ENCODE measurements at places on chromosomes 1 and 21. TPM values are rescaled to one million over a fixed set of nuclear protein-coding genes. Genes with fewer than 3 reads are reported as not detected.

GRCh38 chr1:160217481-160218051, 12.4 kb downstream of the PEA15 start:
- no peak for DNase-seq

DNA sequence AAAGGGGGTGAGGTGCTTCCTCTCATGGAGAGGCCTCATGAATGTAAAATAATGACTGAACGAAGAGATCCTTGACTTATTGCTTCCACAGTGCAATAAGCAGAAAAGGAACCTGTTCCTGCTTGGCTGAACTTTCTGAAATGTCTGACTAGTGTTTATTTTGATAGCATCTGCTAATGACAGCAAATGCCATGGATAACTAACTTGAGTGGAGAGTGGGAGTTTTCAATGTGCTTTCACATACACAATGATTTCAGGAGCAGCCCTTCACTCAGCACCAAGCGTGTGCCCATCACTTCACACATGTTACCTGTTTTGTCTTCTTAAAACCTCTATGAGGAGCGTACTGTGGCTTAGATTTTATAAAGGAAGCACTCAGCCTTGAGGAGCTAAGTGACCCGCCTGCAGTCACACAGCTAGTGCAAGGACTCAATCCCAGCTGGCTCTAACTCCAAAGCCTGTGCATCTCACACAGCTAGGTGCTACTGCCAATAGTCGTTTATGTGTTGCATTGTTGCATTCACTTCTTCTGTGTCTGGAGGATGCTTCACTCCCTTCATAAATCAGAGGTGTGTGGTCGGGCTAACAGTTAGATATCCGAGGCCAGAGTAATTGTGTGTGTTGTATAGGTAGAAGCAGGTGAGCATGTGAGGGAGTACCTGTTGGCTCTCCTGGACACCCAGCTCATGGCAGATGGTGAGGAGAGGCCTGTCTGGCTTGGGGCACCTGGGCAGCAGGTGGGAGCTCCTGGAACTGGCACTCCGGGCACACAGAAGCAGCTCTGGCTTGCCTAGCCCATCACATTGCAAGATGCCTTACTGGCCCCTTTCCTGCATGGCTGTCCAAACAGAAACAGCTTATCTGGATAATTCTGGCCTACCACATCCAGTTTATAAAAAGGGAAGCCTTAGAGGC, 12.8 kb downstream of the CASQ2 start:
- no peak for DNase-seq

GRCh38 chr1:162391790-162392563, 10.4 kb downstream of the C1orf226 start:
- no peak for DNase-seq

DNA sequence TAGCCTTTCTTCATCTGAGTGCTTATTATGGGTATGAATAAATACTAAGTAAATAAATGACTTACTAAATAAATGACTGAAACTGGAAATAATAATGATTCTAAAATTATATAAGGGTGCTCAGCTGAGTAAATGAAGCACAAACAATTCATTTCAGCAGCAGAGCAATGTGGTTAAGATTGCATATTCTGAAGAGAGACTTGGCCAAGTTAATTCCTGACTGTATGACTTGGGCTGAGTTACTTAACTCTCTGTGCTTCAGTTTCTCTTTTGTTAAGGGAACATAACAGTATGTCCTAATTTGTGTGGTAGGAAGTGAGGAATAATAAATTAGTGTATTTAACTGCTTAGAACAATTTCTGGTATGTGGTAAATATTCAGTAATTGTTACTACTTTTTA, 19.1 kb downstream of the AGL start:
- no peak for DNase-seq

ZNF593OS gene
- total RNA-seq, result not detected

LCE1C gene
- not detected for total RNA-seq

Data from WTC11 (cell line).